Left kidney (tissue), 8 donors: ENCODE measurements at places on chromosomes 3 and 15. TPM values are rescaled to one million over a fixed set of nuclear protein-coding genes. Genes with fewer than 3 reads are reported as not detected.
A peak's percentile ranks its signal among the peaks of the same experiment; 100 is the strongest.

DNA sequence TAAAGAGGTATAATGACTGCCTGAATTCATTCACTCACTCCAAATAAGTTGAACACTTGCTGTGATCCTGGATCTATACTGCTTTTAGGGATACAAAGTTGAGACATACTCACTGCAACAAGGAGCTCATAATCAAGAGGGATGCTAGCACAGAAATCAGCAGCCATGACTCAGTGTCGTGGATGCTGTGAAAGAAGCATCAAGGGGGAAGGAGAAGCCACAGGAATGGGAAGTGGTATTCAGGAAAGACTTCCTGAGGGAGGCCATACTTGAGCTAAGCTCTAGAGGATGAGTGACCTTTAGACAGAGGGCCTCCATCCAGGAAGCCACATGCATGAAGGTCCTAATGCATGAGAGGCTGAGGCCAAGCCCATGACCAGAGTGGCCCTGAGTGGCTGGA lies 245.7 kb upstream of the RORA start:
- DNase-seq, result no peak

The KY gene
- polyA plus RNA-seq, result 1.6 TPM

The SLC9C1 gene
- polyA plus RNA-seq, result 1.2 TPM

DNA sequence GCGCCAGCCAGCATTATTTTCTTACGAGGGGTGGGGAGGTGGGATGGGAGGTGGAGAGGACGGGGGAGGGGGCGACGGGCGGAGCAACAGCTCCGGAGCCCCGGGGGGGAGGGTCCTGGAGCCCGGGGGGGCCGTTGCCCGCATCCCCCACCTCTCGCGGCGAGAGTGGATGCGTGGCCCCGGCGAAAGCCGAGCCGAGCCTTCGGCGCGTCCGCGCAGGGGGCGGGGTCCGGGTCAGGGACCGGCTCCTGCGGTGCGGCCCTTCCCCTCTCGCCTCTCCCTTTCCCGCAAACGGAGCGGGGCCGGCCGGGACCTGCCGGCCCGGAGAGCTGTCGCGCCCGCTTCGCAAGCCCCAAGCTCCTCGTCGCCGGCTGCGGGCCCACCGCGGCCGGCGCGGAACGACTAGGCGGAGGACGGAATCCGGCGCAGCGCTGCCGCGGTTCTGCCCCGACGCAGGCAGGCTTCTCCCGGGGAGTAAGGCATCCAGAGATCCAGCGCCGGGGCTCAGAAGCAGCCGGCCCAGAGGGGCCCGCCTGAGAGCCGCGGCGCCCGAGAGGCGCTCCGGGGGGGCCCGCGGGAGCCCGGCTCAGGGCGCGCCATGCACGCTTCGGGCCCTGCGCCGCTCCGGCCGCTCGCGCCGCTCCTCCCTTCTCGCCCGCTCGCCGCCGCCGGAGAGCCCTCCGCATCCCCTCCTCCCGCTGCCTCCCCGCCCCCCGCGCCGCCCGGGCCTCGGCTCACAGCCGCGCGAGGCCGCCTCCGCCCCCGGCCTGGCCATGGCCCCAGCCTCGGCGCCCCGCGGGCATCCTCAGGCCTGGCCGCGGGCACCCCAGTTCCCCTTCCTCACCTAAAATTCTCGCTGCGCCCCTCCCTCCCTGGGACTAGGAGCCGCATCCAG lies 459 bp upstream of the ADCY5 start:
- DNase-seq, result no peak

- DNase-seq, result no peak
Observed at GRCh38 chr3:120848503-120848902, 59.5 kb upstream of the STXBP5L start.

DNA sequence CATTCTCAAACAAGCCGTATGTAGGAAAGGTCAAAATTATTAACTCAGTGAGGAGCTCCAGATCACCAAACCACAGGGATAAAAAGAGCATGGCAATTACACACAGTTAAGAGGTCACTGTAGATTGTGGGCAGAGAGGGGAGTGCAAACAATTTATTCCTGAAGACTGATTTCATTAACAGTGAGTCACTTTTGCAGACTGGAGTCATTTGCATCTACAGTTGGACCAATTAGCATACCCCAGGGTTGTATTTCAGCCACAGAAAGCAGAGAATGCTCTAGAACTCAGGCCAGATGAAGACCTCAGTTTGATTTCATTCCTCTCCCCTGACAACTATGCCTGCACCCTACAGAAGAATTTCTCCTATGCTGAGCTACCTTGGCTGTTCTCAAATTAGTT lies 40.1 kb downstream of the SETMAR start:
- no peak for DNase-seq

GRCh38 chr3:9351709-9352126 lies 11.1 kb upstream of the THUMPD3 start:
- DNase-seq, result no peak

DNA sequence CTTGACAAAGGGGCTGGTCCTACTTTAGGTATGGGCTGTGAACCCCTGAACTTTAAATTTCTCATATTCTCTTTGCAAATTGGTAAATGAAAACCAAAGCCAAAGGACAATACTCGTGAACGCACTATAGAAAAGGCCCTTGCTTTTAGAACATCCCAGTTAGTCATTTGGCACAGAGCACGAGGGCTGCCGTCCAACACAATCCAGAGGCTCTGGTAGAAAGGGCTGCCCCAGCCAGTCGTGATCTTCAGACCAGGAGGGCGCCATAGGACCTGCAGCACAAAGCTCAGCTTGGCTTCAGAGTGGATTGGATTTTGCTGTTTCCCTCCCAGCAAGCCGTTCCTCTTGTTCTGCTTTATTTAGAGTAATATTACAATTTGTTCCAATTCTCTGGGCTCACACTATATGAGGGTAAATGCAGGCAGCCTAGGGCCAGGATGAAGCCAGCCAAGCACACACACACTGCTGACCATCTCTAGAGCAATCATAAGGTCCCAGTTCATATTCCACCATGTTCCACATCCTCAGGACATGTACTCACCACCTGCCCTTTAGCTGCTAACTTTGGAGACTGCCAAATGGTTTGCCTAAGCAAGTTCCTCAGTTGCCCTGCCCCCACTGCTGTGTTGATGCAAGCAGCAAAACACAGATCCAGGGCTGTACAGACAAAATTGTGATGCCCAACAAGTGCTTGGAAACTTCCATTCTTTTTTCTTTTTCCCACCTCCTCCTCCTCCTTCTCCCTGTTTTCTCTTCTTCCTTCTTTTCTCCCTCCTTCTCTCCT lies 6.0 kb upstream of the BFSP2 start:
- no peak for DNase-seq

DNA sequence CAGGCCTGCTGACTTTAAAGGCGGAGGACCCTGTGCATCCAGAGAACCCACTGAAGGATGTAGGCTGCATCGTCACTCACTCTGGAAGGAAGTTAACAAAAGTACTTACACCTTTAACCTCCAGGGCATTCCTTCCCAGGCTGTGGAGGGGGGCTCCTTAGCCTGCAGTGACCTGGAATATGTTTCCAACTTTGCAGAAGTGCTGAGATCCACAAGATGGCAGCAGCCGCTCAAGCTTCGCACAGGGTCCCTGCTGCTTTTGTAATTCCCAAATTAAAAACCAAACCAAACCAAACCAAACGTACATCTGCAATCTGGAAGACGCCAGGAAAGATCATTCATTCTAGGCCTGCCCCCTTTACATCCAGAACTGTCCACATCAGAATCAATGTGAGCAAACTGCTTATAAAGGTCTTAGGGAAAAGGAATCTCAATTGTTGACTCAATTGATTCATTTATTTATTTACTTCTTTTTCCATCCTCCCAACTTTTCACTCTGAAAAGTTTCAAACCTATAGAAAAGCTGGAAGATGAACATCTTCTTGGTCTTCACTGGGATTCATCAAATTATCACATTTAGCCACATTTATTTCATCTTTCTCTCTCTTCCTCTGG lies 70.5 kb upstream of the KLHL25 start:
- peak; percentile 54 for DNase-seq

GRCh38 chr15:60184579-60184978 lies 180.5 kb downstream of the FOXB1 start:
- DNase-seq, result no peak

DNA sequence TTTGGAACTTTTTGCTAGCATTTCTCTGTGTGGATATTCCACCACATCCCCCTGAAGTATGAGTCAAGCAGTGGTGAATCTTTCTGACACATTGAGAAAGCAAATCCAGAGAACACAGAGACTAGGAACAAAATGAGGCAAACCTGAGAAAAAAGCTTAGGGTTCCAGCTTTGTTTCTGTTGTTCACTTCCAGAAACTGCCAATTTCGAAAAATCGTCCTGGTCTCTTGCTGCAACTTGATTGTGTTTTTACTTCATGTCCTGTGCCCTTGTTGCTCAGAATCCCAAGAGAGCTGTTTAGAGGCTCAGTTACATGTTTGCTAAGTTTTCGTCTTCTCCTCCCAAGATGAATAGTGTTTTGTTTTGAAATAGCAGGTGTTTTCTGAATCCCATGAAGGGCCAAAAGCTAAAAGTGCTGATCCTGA lies 13.7 kb downstream of the MAP2K1 start:
- no peak for DNase-seq

The CFAP100 gene
- 1.7 TPM for polyA plus RNA-seq

DNA sequence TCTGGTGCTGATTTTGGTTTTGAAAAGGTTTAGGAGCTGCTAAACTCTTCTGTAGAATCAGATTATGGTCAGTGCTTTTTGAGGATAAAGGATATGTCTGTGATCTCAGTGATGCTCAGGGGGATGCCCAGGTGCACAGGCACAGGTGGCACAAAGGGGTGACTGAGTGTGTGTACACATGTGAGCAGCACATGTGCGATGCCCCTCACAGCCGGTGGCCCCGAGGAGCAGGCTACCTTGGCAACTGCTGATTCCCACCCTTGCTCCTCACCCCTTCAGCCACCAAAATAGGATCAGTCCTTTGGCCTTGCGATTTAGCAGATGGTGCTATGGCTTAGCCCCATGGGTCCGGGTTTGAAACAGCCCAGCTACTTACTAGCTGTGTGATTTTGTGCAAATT lies 51.1 kb downstream of the POMGNT2 start:
- DNase-seq, result no peak

DNA sequence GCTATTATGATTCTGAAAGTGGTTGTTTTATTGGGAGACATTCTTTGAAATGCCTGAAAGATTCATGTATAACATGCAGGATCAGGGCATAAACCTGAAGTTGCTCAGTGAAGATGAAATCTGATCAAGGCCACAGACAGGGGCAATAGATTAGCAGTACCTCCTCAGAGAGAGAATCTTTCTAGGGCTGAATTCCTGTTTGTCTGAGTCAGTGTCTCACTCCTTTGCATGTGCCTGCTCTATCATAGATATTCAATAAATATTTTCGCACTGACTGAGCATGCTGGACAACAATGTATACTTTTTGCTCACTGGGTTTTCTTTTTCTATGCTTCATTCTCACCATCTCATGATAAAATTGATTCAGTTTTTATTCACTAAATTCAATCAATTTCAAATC lies 49.8 kb upstream of the PFN2 start:
- DNase-seq, result no peak

The SOX2 gene
- 0.30 TPM for polyA plus RNA-seq

The ANKRD63 gene
- 0.17 TPM for polyA plus RNA-seq

- no peak for DNase-seq
Observed at GRCh38 chr15:101490922-101491733, 1.6 kb upstream of the PCSK6 start.

- DNase-seq, result no peak
Observed at GRCh38 chr15:93071469-93071936, 17.5 kb downstream of the RGMA start.

GRCh38 chr3:78644847-78645246 lies 1123.0 kb downstream of the ROBO1 start:
- no peak for DNase-seq

GRCh38 chr15:51311510-51311909 lies 26.9 kb downstream of the CYP19A1 start:
- DNase-seq, result no peak

The RPL14 gene
- polyA plus RNA-seq, result 1,491 TPM
